ENCODE measurements at places on chromosomes 11 and 22.

- DNase-seq = no peak
Measured at GRCh38 chr11:48163360-48164100, 53.1 kb upstream of the OR4B1 start.

DNA sequence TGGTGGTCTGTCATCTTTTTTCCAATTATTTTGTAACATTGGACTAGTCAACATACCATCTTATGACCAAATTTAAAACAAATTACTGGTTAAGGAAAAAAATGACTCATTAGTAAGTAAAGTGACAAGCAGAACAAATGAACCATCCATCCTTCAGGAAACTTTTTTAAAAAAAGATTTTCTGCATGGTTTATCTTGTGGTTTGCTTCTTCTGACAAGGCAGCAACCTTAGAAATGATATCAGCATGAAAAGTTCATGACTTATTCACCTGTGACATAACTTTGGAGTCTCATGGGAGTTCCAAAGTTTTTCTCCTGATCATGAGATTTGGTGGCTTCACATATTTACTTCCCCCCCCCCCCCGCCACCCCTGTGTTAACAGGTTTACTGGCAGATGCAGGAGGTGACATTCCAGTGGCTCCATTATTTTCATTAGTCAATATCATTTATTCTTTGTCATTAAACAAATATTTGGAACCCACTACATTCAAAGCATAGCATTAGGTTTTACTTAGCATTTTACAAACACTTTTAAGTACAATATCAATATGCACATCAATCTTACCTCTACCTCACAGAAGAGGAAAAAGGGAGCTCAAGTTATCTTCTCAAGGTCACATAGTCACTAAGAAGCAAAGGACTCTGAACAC, 40.7 kb downstream of the DCUN1D5 start:
- DNase-seq = no peak

DNA sequence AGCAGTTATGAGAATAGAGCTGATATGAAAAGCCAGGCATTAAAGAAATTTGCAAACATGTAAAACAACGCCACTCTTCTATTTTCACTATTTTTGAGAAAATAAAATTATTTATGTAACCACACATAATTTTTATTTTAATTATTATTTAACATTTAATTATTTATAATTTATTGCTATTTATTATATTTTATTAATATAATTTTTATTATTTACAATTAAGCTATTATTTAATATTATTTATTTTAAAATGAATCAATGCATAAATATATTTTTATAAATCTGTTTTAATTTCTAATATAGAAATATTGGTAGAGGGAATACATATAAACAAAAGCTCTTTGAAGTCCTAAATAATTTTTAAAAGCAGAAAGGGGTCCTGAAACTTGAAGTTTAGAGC, 36.7 kb downstream of the KIF18A start:
- no peak for DNase-seq

DNA sequence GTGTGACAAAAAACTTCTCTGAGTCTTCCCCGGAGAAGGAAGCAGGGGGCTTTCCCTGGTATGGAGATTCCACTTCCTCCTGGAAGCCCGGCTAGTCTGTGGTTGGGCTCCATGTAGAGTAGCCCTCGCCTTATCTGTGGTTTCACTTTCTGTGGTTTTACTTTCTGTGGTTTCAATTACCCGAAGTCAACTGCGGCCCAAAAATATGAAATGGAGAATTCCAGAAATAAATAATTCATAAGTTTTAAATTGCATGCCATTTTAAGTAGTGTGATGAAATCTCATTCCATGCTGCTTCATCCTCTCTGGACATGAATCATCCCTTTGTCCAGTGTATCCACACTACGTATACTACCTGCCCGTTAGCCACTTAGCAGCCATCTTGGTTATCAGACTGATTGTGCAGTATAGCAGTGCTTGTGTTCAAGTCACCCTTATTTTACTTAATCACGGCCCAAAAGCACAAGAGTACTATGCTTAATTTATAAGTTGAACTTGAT, 275.0 kb upstream of the SESN3 start:
- DNase-seq = no peak

GRCh38 chr11:124638500-124638899, 15.8 kb downstream of the TBRG1 start:
- no peak for DNase-seq

- no peak for DNase-seq
Measured at GRCh38 chr11:57815877-57816276, 54.3 kb downstream of the CTNND1 start.

DNA sequence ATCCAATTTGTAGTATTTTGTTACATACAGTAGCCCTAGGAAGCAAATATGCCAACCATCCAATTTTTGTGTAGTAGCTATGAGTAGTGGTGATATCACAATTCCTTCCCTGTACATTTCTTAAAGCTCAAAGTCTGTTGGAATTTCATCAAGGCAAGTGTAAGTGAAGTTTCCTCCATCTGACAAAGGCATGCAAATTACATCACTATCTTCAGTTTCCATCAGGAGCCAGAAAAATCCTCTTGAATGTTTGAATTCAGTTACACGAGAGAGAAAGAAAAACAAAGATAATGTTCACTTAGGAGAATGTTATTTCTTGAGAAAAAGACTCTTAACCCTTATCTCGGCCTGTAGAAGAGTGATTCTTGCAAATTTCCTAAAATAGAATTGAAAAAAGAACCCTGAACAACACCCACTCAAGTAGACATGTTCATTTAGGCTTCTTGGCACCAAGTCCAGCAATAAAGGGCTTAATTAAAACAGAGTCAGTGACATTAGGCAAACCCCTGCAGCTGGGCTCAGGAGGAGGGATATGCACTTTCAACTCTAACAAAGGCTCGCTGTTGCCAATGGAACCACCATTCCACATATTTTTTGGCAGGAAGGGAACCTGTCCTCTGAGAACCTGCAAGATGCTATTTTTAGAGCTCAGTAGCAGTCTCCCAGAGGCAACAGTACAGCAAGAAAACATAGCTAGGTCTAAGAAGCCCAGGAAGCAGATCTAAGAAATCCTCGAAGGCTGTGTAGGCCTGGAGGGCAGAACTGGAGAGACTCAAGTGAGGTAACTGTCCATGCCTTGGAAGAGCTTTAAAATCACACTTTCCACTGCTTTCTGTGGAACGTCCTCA, 144.6 kb downstream of the CCDC81 start:
- DNase-seq = no peak

DNA sequence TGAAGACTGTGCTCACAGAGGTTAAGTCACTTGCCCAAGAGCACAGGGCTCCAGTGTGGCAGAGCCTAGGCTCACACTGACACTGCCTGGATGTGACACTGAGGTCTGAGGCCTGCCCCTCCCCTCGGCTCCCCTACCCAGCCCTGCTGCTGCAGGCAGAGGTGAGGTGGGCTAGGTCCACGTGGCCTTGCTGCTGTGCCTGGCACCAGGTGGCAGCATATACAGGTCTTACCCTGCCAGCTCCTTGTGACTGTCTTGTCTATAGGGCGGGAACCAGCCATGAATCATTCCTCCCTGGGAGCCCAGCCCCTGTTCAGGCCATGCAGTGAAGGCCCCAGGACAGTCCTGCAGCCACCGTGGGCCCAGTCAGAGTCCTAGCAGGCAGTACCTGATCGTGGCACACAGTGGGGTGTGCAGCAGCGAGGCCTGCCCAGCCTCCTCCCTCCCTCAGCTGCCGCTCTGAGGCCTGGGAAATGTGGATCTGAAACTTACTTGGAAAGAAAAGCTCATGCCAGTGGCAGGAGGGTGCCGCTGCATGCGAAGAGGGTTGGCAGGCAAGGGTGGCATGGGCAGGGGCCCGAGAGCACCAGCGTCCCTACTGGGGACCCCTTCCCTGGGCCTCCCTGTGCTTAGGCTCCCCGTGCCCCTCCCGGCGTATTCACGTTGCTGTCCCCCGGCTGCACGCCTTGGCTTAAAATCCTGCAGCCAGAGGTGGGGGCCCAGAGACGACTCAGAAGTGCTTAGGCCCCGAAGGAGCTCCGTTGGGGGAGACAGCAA, 1.2 kb upstream of the CERK start:
- no peak for DNase-seq

- DNase-seq = no peak
Measured at GRCh38 chr11:96755752-96756151, 365.9 kb downstream of the JRKL start.

GRCh38 chr22:45689211-45689610, 17.6 kb downstream of the ATXN10 start:
- DNase-seq = no peak

GRCh38 chr11:116808262-116809175, 14.6 kb downstream of the APOA4 start:
- DNase-seq = no peak

DNA sequence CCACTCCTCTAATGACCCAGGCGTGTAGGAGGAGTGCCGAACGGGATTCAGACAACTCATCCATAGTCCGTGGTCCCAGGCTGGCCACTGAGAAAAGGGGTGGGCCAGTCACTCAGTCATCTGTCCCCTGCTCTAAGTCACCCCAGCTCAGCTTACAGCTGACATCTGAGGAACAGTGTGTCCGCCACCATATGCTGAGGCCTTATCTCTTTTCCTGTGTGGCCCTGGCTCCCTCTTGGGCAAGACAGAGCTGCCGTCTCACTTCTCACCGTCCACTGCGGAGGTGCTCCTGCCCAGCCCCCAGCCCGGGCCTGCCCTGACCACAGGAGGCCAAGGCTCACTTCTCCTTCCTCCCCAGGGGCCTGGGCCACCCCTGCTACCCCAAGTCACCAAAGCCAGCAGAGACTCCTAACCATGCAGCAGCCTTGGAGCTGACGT, 6.8 kb downstream of the CCDC86 start:
- DNase-seq = no peak

DNA sequence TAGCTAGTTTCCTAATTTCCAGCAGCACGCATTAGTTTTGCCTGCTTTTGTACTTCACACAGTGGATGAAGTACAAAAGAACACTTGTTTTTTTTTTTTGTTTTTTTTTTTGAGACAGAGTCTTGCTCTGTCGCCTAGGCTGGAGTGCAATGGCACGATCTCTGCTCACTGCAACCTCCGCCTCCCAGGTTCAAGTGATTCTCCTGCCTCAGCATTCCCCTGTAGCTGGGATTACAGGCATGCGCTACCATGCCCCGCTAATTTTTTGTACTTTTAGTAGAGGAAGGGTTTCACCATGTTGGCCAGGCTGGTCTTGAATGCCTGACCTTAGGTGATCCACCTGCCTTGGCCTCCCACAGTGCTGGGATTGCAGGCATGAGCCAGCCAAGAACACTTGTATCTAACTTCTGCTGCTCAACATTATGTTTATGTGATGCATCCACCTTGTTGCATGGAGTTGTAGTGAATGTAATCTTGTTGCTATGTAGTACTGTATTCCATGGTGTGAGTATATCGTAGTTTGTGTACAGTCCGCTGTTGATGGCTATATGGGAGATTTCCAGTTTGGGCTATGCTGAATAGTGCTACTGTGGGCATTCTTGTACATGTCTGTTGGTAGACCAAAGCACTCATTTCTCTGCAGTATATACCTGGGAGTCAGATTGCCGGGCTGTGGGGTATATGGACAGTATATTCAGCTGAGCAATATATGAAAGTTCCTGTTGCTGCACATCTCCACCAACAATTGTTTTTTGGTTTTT, 17.3 kb downstream of the PACS1 start:
- no peak for DNase-seq

DNA sequence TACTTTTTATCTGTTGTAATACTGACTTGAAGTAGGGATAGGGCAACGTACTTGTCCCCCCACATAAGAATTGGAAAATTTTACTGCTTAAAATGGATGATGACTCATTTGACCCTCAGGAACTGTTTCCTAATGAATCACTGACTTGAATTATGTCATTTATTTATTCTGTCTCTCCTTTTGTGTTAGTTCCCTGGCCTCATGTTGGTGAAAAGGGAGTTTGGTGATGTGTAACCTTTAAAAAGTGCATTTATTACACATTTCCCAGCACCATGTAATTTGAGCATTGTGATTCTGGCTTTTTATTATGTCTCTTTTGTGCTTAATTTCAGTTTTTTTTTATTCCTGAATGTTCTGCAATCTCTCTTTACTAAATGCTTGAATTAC, 20.3 kb upstream of the PGM2L1 start:
- DNase-seq = no peak
